ENCODE measurements at places on chromosomes 6 and 20. TPM values are rescaled to one million over a fixed set of nuclear protein-coding genes. Genes with fewer than 3 reads are reported as not detected.

KHDRBS2 gene
- 7.2 TPM for total RNA-seq

AIF1 gene
- total RNA-seq, result 0.84 TPM

CALHM4 gene
- not detected for total RNA-seq

TFB1M gene
- 36.8 TPM for total RNA-seq

LBP gene
- 0.11 TPM for total RNA-seq

TMEM170B gene
- total RNA-seq, result 5.3 TPM

SHLD1 gene
- total RNA-seq, result 2.8 TPM

CALHM5 gene
- total RNA-seq, result 0.17 TPM

PGC gene
- not detected for total RNA-seq
